ENCODE measurements at places on chromosomes 2 and 18.
A peak's percentile ranks its signal among the peaks of the same experiment; 100 is the strongest.

DNA sequence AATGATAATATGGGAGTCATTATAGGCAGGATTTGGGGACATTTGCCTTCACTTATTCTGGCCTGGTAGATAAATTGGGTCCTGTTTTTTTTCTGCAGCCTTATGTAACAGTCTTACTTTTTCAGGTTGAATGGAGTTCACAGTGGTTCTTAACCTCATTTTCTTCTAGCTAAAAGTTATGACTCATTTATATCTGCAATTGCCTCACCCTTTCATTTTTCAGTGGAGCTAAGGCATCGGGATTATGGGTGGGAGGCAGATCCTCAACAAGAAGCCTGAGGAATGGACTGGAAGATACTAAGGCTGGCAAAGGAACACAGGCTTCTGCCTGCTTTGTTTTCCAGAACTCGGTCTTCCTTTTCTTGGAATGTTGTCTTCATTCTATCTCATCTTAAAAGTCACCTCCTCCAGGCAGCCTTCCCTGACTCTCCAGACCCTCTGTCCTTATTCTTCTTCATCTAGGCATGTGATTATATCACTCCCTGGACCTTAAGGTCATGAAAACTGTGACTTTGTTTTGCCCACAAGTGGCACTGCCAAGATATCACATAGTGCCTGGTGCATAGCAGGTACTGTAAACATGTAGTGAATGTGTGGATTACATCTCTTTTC is 41.0 kb upstream of the ACSL3 start:
- DNase-seq, result no peak

- DNase-seq, result no peak
These were observed 415.5 kb downstream of the LRATD1 start for GRCh38 chr2:15048000-15048399.

GRCh38 chr2:82428251-82428650 is 2030.8 kb downstream of the SUCLG1 start:
- no peak for DNase-seq

DNA sequence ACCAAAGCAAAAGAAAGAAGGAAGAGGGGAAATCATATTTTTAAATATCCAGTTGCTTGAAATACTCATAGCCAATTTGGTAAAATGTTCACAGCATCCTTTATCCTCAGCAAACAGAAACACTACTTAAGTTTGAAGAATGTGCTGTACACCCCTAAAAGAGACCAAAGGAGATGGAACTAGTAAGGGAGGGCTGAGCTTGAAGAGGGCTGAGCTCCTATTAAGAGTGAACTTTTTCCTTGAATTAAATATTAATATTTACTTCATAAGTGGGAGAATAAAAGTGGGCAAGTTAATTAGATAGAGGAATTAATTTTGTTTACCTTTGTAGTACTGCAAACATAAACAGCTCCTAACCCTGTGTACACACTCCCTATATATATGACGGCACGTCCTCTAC is 7.0 kb downstream of the EVX2 start:
- no peak for DNase-seq

- no peak for DNase-seq
These were observed 79.0 kb upstream of the TAF1B start for GRCh38 chr2:9764153-9764778.

DNA sequence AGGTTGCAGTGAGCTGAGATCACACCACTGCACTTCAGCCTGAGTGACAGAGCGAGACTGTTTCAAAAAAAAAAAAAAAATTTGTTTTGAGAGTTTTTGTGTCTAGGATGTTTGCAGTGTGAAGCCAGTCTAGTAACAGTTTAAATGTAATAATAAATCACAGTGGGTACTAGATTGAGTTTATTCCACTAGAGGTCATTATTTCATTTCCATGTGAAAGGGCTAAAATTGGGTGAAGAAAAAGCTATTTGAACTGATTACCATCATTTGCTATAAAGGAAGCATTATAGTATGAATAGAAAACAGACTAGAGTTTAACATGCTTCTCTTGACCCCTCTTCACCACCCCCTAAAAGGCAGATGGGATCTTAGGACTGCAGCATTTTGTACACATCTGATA is 20.3 kb downstream of the SNRPD1 start:
- DNase-seq, result no peak

- no peak for DNase-seq
These were observed 793.1 kb downstream of the ERBB4 start for GRCh38 chr2:211745295-211746097.

- DNase-seq, result no peak
These were observed 41.4 kb upstream of the RNU4ATAC start for GRCh38 chr2:121489284-121489683.

GRCh38 chr2:201343559-201343958 is 13.6 kb downstream of the FLACC1 start:
- no peak for DNase-seq

GRCh38 chr18:49853436-49853835 is 40.1 kb upstream of the ACAA2 start:
- DNase-seq, result no peak

GRCh38 chr2:165667375-165667774 is 126.7 kb downstream of the GALNT3 start:
- no peak for DNase-seq

- DNase-seq, result no peak
These were observed 207.8 kb downstream of the ACKR3 start for GRCh38 chr2:236777408-236777807.

DNA sequence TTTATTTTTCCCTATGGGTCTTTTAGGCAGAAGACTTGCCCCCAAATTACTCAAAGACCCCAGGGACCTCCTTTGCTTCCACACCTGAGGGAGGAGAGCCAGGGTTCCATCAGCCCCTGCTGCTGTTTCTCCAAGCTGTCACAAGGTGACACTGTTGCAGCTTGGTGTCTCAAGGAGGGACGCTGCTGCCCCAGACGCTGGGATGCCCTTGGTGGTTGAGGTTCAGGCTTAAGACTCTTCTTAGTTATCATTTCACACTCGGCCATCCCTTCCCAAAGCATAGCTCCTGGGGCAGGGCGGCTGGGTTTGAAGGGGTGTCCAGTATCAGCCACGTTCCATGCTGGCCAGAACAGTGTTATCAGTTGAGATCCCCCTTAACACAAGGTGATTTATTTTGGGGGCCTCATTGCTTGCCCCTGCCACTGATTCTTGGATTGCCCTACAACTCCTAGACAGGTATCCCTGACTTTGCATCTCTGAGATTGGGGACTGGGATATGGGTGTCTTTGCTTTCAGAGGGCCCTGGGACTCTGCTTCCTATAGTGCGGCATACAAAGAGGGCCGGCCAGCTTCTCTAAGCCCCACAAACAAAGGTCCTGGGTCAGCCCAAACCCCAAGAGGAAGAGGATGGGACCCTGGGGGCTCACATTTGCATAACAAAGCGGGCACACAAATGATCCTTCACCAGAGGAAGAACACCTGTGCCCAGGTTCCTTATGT is 22.7 kb downstream of the GPR55 start:
- peak; percentile 23 for DNase-seq

- no peak for DNase-seq
These were observed 15.5 kb upstream of the ACVR1 start for GRCh38 chr2:157891643-157892041.

GRCh38 chr2:142687509-142687908 is 190.0 kb upstream of the KYNU start:
- DNase-seq, result no peak

- DNase-seq, result no peak
These were observed 39.2 kb downstream of the HK2 start for GRCh38 chr2:74873012-74873665.

DNA sequence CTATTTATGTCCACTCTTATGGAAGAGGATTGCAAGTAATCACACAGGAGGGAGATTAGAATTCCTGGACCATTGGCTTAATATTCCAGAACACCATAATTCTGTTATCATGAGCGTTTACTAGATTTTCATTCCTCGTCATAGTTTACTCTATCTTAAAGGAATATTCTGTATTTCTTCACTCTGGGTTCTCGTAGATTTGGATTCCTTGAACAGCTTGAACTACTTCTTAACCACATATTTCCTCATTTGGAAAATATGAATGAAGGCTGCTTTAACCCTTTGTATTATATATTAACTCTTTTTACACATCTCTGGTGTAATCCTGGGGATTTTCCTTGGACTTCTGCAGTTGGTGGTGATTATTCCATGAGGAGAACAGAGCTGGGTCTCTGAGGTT is 46.3 kb upstream of the CCBE1 start:
- no peak for DNase-seq

DNA sequence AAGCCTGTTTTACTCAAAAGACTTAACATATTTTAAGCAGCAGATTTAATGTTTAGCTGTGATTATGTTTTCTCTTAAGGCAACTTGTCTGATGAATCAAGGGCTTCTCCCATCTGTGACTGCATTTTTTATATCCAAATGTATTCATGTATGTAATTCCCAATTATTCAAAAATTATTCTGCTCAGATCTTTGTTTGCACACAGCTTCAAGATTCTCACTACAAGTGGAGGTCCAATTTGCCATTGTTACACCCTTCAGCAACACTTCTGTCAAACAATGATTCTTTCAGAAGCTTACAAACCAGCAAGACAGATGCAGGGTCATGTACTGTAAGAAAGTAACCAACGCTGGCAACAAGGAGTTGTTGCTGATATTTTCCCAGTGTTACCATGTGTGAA is 5.9 kb upstream of the LRPPRC start:
- no peak for DNase-seq

- DNase-seq, result no peak
These were observed 250.6 kb downstream of the SMAD2 start for GRCh38 chr18:47679864-47680263.

- DNase-seq, result no peak
These were observed 256.2 kb downstream of the TSN start for GRCh38 chr2:122011493-122012270.

DNA sequence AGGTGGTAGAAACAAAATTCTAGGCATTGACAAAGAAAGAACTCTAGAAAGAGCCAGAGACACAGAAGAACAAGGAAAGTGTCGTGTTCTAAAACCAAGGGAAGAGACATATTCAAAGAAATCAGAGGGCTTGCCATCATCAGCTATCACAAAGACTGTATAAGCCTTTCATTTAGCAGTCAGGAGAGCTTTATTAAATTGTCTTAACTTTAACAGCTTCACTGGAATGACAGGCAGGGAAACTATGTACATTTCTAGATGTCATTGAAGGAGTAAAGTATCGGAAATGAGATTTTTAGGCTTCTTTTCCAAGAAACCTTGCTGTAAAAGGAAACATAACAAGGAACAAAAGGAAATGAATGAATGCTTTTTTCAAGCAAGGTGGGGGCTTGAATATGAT is 15.8 kb downstream of the KYNU start:
- no peak for DNase-seq

GRCh38 chr2:146239392-146240135 is 1605.3 kb upstream of the ACVR2A start:
- no peak for DNase-seq

DNA sequence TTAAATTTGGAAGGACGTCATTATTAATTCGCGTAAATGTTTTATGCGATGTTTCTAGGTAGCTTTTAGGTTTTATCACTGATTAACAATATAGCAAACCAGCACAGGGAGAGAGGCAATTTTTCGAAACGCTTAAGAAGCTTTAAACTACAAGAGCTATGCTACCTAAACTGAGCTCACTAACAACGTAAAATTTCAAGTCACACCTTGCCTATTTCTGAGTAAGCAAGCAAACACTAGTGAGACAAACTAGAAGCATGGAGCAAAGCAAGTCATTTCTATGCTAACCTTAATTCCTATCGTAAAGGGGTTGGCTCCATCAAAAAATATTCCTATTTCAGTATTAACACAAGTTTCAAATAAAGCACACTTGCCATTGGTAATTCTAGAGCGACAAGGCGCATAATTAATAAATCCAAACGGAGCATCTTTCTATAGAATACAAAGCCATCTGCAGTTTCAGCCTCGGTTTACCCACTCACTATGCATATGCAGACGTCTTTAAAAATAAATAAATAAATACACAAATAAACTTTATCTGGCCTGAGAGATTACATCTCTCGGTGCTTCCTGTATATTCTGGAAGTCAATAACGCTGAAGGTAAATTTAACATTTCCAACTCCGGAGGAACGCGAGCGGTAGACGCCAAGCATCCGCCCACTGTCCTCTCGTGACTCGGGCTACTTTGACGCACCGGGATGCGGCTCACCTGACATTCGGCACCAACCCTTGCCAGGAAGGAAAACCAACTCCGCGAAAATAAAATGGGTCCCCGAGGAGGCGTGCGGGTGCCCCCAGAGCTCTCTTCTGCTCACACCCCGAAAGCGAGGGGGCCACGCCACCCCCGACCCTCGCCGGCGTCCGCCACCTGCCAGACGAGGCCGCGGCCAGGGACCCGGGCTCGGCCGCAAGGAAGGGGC is 947 bp downstream of the ITSN2 start:
- peak; percentile 4 for DNase-seq

- no peak for DNase-seq
These were observed 277.0 kb downstream of the NEDD4L start for GRCh38 chr18:58320907-58321561.

GRCh38 chr2:17979707-17980106 is 101.2 kb downstream of the KCNS3 start:
- DNase-seq, result no peak

DNA sequence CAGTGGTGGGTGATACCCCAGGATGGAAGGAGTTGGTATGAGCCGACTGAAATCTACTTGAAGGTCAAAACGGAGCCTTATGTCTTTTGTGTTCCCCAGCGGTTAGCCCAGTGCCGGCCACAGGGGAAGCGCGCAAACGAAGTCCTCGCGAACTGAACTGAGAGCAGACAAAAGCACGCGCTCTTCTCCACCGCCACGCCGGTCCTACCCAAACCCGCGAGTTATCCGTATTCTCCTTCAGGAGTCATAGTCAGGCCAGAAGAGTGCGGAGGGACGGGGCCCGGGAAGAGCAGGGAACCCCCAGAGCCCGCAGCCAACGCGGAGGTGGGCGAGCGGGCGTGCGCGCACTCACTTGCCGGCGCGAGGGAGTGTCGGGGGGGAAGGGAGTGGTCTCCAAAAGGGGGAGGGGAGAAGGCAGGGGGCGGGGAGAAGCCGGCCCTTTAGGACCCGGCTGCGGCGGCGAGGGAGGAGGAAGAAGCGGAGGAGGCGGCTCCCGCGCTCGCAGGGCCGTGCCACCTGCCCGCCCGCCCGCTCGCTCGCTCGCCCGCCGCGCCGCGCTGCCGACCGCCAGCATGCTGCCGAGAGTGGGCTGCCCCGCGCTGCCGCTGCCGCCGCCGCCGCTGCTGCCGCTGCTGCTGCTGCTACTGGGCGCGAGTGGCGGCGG is at the start of gene IGFBP2:
Gene IGFBP2, plus strand, starts transcription at position 469 of the 664 bp plus-strand sequence. Its CDS starts 104 bp downstream, at position 573.
- DNase-seq, result no peak

- DNase-seq, result no peak
These were observed 31.7 kb upstream of the ZCCHC2 start for GRCh38 chr18:62490967-62491695.

DNA sequence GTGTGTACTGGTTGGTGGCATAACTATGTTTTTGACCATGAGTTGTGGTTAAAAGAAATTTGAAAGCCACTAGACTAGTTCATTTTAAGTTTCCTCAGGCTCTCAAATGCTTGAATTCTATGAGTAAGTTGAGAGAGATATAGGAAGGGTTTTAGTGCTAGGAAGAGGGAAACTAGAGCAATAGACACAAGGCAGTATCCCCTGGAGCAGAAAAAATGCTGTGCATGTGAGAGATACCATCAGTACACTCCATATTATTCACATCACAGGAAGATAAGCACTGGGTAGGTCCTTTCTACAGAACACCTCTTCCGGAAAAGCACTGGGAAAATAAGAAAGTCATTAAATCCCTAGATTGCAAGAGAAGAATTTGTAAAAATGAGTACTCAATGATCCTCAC is 19.3 kb upstream of the DSG3 start:
- DNase-seq, result no peak
